ENCODE measurements at places on chromosomes 12 and 14. TPM values are rescaled to one million over a fixed set of nuclear protein-coding genes. Genes with fewer than 3 reads are reported as not detected.
A peak's percentile ranks its signal among the peaks of the same experiment; 100 is the strongest.

- H3K4me1 ChIP-seq = no peaks in the 10 kb centered on the region
- H3K27me3 ChIP-seq = peaks cover 77% of the 10 kb centered on the region
- H3K36me3 ChIP-seq = no peaks in the 10 kb centered on the region
- H3K27ac ChIP-seq = no peak overlapping the region
Measured at GRCh38 chr12:113062502-113063395, 6.2 kb downstream of the DTX1 start.

DNA sequence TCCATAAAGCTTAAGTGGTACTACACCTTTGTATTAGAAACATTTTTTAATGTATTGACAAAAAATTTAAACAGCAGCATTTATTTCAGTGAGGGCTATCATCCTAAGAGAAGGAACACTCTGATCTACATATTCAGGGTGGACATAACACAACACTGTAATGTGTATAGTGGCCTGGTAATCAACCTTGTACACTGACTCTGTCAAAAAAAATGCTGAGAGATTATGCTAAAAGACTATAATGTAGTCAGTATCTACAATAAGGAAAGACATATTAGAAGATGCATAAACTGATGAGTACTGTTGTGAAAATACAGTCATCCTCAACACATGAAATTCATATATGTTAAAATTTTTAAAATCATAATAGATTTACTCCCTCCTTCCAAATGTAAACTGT is 68.2 kb downstream of the C2CD5 start:
- no peaks in the 10 kb centered on the region for H3K36me3 ChIP-seq
- no peak for DNase-seq
- H3K4me3 ChIP-seq = no peak overlapping the region
- no peaks in the 10 kb centered on the region for H3K4me1 ChIP-seq
- H3K27ac ChIP-seq = no peak overlapping the region

DNA sequence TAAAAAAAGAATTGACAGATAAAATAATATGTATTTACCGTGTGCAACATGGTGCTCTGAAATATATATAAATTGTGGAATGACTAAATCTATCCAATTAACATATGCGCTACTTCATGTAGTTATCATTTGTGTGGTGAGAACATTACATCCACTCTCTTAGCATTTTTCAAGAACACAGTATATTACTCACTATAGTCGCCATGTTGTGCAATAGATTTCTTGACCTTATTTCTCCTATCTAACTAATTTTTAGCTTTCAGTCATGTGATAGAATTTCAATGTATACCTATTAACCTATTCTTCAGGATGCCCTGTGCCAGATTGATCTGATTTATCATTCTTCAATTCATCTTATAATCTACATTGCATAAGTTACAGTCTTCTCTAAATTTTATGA is 178.6 kb downstream of the BCAT1 start:
- no peaks in the 10 kb centered on the region for H3K27me3 ChIP-seq
- DNase-seq = no peak
- no peaks in the 10 kb centered on the region for H3K4me1 ChIP-seq

GRCh38 chr12:45966486-45966885 is 23.9 kb downstream of the SCAF11 start:
- H3K4me1 ChIP-seq = peaks cover 53% of the 10 kb centered on the region
- H3K27ac ChIP-seq = no peak overlapping the region
- no peaks in the 10 kb centered on the region for H3K36me3 ChIP-seq
- no peak overlapping the region for H3K4me3 ChIP-seq
- no peak for DNase-seq

DNA sequence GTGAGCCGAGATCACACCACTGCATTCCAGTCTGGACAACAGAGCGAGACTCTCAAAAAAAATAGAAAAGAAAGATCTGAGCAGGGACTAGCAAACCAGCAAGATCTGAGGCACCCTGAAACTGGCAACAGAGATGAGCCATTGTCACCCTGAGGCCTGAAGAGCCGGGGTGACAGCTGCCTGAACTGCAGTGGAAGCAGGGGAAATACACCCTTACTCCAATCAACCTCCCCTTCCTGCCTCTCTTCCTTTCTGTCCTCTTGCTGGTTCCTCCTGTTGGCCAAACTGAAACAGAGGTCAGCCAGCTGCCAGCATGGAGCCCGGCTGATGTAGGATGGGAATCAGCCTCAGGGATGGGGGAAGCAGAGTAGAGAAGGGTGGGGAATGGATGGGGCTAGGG is 192.0 kb downstream of the CHST11 start:
- H3K27me3 ChIP-seq = no peaks in the 10 kb centered on the region
- no peaks in the 10 kb centered on the region for H3K4me1 ChIP-seq
- DNase-seq = no peak

DNA sequence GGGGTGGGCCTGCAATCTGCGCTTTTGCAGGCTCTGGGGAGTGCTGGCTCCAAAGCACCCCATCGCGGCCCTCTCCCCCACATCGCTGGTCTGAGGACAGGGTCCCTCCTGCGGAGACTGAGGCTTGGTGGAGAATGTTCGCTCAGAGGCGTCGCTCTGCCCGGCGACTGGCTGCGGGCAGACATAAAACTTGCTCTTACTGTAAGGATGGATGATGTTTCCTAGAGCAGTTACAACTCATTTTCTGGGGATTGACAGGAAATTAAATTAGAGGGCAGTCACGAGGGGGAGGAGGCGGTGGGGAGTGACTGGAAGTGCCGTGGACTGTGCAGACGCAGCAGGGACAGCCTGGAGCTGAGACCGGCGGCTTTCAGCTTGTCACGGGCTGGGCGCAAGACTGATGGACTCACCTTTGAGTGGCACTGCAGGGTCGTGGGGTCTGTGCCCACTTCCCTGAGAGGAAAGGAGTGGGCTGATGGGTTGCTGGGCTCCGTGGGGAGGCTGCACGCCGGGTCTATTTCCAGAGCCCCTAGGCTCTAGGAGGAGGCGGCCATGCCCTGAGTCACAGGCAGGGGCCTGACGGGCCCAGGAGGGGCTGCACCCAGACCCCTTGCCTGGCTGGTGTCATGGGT is 32.8 kb downstream of the NOC4L start:
- peaks cover 40% of the 10 kb centered on the region for H3K27me3 ChIP-seq
- no peak overlapping the region for H3K4me3 ChIP-seq
- no peaks in the 10 kb centered on the region for H3K4me1 ChIP-seq
- H3K27ac ChIP-seq = no peak overlapping the region
- DNase-seq = peak; percentile 8

GRCh38 chr12:2354151-2354991 is 301.6 kb downstream of the CACNA1C start:
- H3K36me3 ChIP-seq = no peaks in the 10 kb centered on the region
- H3K27ac ChIP-seq = peak overlapping the region; percentile 46
- H3K4me3 ChIP-seq = no peak overlapping the region
- no peaks in the 10 kb centered on the region for H3K27me3 ChIP-seq
- DNase-seq = no peak

DNA sequence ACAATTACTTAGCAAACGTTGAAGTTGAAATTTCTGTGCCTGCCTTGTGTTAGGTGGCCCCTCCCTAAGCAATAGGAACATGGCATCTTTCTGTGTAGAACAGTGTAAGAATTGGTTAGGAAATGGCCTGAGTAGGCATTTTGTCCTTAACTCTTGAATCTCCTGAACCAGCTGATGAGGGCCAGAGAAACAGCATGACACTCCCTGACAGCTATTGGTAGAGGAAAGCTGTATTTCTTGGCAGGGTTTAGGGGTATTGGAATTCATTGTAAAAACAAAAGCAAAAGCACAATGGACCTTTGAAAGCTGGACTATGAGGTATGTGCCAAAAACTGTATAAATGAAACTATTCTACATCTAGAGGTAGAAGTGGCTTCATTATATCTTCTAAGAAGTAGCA is 40.6 kb upstream of the LRTM2 start:
- H3K4me1 ChIP-seq = peaks cover 55% of the 10 kb centered on the region
- H3K27me3 ChIP-seq = no peaks in the 10 kb centered on the region
- peaks cover 23% of the 10 kb centered on the region for H3K36me3 ChIP-seq
- no peak overlapping the region for H3K4me3 ChIP-seq
- no peak for DNase-seq

DNA sequence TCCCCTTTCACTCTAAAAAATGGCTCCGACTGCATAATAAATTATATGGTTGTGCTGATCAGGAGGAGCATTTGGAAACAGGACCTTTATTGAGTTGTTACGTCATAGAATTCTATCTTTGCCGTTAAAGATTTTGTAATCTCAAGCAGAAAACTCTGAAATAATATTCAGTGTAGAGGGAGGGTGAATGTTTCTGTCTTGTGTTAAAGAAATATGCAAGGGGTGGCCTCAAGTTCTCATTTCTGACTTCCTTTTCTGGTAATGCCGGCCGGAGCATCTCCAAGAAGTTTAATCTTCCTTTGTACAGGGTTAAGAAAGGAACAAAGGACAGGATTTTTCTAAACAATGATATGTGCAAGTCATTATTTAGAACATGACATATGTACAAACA is 165.1 kb downstream of the SLC38A4 start:
- H3K27me3 ChIP-seq = no peaks in the 10 kb centered on the region
- no peak for DNase-seq
- peak overlapping the region; percentile 80 for H3K27ac ChIP-seq
- H3K4me3 ChIP-seq = peak overlapping the region; percentile 9

GRCh38 chr12:90833228-90833627 is 121.7 kb downstream of the CCER1 start:
- no peak overlapping the region for H3K27ac ChIP-seq
- H3K4me1 ChIP-seq = no peaks in the 10 kb centered on the region
- no peaks in the 10 kb centered on the region for H3K27me3 ChIP-seq
- DNase-seq = no peak
- H3K4me3 ChIP-seq = no peak overlapping the region

GRCh38 chr12:25162866-25163265 is 32.1 kb downstream of the DNAI7 start:
- H3K27ac ChIP-seq = no peak overlapping the region
- H3K27me3 ChIP-seq = no peaks in the 10 kb centered on the region
- H3K36me3 ChIP-seq = no peaks in the 10 kb centered on the region
- H3K4me1 ChIP-seq = no peaks in the 10 kb centered on the region

DNA sequence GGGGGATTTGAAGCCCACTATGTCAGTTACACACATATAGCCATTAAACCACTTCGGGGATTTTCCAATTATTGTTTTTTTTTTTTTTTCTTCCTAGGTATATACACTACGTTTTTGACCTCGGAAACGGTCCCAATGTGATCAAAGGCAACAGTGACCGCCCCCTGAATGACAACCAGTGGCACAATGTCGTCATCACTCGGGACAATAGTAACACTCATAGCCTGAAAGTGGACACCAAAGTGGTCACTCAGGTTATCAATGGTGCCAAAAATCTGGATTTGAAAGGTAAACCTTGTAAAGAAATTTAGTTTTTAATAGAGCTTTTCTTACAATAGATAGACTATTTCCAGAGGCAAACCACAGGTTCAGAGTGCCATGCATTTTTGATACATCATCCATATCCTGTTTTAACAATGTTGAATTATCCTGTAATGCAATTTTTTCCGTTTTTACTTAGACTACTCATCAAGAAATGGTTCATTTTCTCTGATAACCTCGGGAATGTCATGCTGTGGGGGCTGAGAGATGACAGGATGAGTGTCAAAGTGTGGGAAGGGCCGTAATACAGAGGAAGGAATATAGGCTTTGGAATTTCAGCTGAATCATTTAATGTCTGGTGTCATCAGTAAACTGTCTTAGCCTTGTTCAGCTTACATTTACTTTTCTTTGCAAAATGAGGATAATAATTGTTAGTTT is 797.1 kb downstream of the NRXN3 start:
- DNase-seq = no peak
- H3K4me3 ChIP-seq = no peak overlapping the region
- no peaks in the 10 kb centered on the region for H3K27me3 ChIP-seq
- H3K4me1 ChIP-seq = no peaks in the 10 kb centered on the region

DNA sequence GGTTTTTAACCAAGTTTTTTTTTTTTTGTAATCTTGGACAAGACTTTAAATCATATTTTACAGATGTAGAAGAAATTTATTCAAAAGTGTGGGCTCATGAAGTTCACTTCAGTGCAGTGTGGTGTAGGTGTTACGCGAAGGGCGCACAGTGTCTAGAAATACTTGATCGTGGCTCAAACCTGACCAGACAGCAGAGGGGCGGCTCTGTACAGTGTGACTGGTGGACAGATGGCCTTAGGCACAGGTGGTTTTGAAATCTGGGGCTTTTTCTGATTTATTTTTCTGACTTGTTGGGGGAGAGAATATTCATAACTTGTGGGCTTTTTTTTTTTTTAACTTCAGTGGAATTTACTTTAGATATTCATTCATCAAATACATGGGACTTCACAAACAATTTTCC is 179.2 kb downstream of the PELI2 start:
- no peak for DNase-seq
- no peak overlapping the region for H3K4me3 ChIP-seq
- no peaks in the 10 kb centered on the region for H3K27me3 ChIP-seq
- no peaks in the 10 kb centered on the region for H3K4me1 ChIP-seq

GRCh38 chr14:81474148-81474492 is 59.5 kb downstream of the SEL1L start:
- peaks cover 16% of the 10 kb centered on the region for H3K4me1 ChIP-seq
- no peak overlapping the region for H3K4me3 ChIP-seq
- peaks cover 51% of the 10 kb centered on the region for H3K36me3 ChIP-seq
- DNase-seq = no peak
- H3K27me3 ChIP-seq = no peaks in the 10 kb centered on the region

DNA sequence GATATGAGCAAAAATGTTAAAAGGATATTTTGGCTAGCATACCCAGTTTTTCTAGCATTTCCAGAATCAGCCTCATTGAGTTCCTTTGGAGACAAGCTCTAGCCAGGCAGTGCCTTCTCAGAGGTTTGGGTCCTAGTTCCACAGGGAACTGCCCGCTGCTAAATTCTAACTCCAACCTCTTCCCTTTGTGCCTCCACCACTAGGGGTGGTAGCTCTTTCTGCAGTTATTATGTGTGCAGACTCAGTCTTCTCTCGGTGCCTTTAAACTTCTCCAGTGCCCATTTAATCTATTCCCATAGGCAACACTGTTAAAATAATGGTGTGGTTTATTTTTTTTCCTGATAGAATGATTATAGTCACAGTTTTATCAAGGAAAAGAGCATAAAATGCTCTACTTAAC is 21.5 kb upstream of the SLC25A3 start:
- H3K4me1 ChIP-seq = no peaks in the 10 kb centered on the region
- DNase-seq = no peak
- no peaks in the 10 kb centered on the region for H3K27me3 ChIP-seq
- H3K27ac ChIP-seq = no peak overlapping the region

DNA sequence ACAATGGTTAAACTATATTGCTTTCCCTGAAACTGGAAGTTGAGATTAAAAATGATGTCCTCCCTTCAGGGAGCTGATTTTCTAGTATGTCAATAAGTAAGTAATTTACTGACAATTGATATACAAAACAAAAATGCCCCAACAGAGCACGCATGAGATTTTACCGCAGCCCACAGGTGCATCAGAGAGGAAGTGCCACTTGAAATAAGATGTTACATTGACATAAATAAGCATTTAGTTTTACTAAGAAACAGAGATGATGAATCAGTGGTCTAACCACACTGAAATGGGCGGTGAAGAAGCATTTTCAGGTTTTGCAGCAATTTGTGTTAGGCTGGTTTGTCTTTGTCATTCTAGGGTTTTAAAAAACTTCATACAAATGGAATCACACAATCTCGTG is 8.8 kb upstream of the CLECL1 start:
- no peak overlapping the region for H3K4me3 ChIP-seq
- DNase-seq = no peak
- no peaks in the 10 kb centered on the region for H3K4me1 ChIP-seq

Gene FGD6
- total RNA-seq = 2.9 TPM

Gene RBP5
- 0.61 TPM for total RNA-seq

Gene SCN8A
- total RNA-seq = 0.21 TPM

Gene NINJ2
- 37.3 TPM for total RNA-seq

Gene OASL
- total RNA-seq = 0.30 TPM

Gene RPL10L
- total RNA-seq = not detected

Gene DIO3
- total RNA-seq = 0.84 TPM

Gene OR4E2
- total RNA-seq = not detected

Gene CCDC196
- total RNA-seq = not detected

Gene SOX5
- total RNA-seq = 2.4 TPM

Gene CACNA1C
- 0.95 TPM for total RNA-seq

Gene MYL6
- 216 TPM for total RNA-seq

Gene NGB
- not detected for total RNA-seq

Data from psoas muscle (tissue), 8 donors.